Hindlimb muscle (tissue), 1 donor: ENCODE measurements at places on chromosomes 1 and 21. TPM values are rescaled to one million over a fixed set of nuclear protein-coding genes. Genes with fewer than 3 reads are reported as not detected.

Gene LHX4
- 1.6 TPM for polyA plus RNA-seq

Gene UBASH3A
- not detected for polyA plus RNA-seq

Gene RXRG
- polyA plus RNA-seq = 51.3 TPM

Gene CYP4A22
- 0.13 TPM for polyA plus RNA-seq

Gene CAMK2N1
- 5.9 TPM for polyA plus RNA-seq

Gene KRTAP12-2
- polyA plus RNA-seq = not detected

Gene DPM3
- 25.1 TPM for polyA plus RNA-seq

Gene S100A5
- not detected for polyA plus RNA-seq

Gene RPL11
- polyA plus RNA-seq = 2,860 TPM

Gene NECTIN4
- polyA plus RNA-seq = 0.43 TPM

Gene TRAPPC3
- polyA plus RNA-seq = 30.3 TPM

Gene HRNR
- polyA plus RNA-seq = 0.09 TPM

- no peak for DNase-seq
Measured at GRCh38 chr1:233675446-233675845, 61.5 kb downstream of the KCNK1 start.

GRCh38 chr1:41618066-41618825, 133.8 kb upstream of the EDN2 start:
- peak; percentile 15 for DNase-seq

GRCh38 chr1:155110381-155110780, 17.3 kb upstream of the EFNA1 start:
- no peak for DNase-seq

DNA sequence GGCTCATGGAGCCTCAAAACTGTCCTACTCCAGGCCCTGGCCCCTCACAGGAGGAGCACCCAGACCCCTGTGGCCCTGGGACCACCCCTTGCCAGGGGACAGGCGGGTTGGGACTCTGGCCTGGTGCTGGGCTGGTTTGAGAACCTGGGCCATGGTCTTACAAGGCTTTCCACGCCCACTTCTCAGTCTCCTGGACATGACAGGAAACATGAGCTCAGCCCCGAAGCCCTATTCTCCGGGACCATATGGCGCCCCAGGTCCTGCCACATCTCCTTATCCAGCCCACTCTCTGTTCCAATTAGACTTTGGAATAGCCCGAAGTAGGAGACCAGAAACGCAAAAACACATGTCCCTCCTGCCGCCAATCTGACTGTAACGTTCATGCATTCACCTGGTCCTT, 47.9 kb downstream of the KCNAB2 start:
- DNase-seq = no peak

- DNase-seq = no peak
Measured at GRCh38 chr1:82515650-82516049, 714.9 kb downstream of the ADGRL2 start.

DNA sequence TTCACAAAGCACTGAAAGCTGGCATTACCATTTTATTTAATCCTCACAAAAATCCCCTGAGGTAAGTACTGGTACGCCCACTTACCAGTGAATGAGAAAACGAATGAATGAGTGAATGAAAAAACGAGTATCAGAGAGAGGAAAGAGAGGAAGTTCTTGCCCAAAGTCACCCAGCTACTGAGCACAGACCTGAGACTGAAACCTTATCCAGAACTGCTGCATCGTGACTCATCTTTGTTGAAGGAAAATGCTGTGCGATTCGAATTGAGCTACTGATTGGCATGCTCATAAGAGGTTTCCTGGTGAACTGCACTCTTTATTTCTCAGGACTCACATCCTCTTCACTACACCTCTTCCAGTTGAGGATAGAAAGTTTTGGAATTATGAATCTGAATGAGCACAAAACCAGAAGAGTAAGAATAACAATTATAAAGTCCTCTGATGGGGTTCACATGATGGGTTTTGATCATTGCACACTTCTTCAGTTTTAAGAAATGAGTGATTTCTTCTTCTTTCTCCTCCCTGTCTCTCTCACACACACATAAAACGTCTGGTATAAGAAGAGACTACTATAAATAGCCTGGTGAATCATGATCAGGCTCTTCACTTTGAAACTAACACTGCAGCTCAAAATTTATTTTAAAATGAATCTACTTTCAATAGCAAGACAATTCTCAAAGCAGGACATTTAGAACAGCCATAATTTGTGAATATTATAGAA, 32.1 kb downstream of the IL12RB2 start:
- DNase-seq = peak; percentile 6

- no peak for DNase-seq
Measured at GRCh38 chr1:113770031-113770430, 10.7 kb upstream of the PHTF1 start.

DNA sequence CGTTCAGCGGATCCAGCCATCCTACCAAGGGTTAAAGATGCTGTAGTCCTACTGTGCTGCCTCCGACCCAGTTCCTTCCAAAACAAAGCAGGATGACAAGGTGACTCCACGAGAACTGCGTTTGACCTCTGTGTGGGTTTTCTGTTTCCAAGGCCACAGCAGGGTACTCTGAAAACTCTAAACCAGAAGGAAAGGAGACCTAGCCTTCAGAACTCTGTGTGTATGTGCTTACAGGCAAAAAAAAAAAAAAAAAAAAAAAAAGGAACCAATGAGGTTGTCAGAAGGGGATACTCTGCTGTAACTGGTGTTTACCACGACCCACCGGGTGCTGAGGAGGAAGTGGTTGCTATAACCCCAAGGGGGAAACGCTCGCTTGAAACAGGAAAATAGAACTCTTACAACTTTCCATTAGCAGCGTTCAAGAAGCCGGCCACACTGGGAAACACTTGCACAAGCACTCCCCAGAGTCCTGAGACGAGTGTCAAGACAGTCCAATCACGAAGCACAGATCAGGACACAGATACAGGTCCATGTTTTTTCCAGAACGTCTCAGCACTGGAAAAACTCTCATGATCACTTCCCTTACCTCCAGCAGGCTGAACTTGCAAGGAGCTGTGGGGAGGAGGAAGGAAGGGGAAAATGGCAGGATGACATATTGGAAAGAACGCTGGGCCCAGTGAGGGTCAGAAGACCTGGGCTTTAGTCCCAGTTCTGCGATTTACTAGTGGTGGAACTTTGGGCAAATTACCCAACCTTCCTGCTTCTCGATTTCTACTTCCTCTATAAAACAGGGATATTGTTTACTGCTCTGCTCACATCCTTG, 64.0 kb downstream of the ITPKB start:
- DNase-seq = no peak

DNA sequence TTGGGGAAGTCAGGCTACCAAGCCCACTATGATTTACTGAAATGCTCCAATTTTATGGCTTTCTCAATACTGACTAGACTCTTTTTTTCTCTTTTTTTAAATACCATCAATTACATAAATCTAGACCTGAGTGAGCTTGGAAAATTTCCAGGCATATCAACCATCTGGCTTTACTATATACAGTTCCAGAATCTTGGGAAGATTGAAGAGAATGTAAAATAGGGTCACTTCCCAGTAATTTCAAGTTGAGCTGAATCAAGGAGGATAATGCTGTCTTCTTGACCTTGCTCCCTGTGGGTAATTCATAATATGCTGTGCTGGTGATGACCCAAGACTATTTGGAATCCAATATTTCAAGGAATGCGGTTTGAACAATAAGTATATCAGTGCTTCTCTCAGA, 108.1 kb downstream of the MAP3K21 start:
- DNase-seq = no peak

GRCh38 chr1:60916199-60916598, 166.2 kb upstream of the NFIA start:
- no peak for DNase-seq

- DNase-seq = no peak
Measured at GRCh38 chr1:90341516-90341915, 346.6 kb downstream of the ZNF326 start.

DNA sequence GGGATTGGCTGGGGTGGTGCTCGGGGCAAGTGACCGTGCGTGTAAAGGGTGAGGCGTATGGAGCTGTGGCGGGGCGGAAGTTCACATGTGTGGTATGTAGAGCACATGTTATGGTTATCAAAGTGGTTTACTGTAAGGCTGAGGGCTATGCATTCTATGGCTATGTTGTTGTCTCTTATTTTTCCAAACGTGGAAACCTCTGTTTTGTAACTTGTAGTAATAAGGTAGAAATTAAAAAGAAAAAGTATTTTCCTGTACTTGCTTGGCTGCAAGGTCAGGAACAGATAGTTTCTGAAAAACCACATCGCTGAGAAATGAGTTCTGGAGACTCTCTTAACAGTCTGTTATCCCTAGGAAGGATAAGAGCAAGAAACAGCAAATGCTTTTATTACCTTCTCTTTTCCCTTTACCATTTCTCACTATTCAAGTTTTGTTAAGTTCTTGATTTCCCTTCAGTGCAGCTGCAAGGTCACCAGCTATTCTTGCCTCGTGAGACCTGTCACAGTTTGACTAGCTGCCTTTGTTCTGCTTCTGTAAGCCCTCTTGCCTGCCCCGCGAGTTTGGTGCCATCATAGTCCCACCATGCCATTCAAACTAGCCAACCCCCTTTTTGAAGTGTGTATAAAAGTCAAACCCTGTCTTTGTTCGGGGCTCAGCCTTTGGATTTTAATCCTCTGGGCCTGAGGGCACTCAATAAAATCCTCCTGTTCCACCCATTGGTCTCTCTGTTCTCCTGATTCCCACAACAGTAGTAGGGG, 9.5 kb downstream of the RNU1-2 start:
- no peak for DNase-seq

DNA sequence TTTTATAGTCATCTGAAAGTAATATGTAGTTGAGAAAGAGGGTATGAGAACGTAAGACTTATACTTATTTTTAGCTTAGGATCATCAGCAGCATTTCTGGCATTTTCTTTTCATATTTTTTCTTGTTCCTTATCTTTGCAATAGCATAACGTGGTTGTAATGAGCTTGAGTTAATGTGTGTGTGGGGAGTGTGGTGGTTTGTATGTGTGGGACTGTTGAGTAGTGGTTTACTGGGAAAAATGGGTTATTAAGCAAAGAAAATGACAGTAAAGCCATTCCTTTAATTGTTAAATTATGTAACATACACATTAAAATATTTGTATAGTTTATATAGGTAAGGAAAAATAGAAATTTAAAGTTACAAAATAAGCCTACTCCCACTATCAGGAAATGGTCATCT, 15.2 kb downstream of the PIP5K1A start:
- no peak for DNase-seq

DNA sequence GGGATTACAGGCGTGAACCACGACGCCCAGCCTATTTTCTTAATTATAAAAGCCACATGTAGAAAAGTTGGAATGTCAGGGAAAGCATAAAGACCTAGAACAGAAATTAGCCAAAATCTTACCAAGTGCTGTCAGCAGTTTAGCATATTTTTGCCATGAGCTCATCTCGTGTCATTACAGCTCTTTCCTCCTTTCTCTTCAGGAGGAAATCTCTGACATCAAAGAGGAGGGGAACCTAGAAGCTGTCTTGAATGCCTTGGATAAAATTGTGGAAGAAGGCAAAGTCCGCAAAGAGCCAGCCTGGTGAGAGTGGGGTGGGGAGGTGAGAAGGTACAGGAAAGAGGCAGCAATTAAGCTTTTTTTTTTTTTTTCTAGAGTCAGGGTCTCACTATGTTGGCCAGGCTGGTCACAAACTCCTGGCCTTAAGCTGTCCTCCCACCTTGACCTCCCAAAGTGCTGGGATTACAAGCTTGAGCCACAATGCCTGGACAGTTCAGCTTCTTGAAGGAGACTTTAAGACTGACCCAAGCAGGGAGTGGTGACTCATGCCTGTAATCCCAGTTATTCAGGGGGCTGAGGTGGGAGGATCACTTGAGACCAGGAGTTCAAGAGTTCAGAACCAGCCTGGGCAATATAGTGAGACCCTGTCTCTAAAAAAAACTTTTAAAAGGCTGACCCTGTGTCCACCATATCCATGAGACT, 8.4 kb upstream of the BGLAP start:
- no peak for DNase-seq

DNA sequence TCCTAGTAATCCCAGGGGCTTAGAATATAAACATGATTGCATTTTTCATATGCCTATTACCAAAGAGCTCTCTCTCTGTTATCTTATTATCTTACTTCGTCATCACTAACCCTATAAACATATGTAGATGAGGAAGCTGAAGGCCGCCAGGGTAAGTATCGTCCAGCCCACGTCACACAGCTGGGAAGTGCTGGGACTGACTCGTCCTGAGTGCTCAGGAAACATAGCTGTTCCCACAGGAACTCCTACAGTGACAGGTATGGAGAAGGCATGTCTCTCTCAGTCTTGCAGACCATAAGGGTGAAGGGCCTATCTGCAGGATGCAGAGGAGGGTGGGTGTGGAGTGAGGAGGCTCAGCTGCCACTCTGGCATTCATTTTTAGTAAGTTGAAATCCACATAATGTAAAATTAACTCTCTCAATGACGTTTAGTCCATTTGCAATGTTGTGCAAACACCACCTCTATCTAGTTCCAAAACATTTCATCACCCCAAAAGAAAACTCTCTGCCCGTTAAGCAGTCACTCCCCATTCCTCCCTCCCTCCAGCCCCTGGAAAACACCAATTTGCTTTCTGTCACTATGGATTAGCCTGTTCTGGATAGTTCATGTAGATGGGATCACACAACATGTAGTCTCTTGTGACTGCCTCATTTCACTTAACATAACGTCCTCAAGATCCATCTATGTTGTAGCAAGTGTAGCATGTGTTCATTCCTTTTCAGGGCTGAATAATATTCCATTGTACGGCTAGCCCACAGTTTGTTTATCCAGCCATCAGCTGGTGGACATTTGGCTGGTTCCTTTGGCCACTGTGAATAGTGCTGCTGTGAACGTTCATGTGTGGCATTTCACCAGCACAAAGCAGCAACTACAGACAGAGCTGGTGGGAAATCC, 68.3 kb downstream of the TCP10L start:
- no peak for DNase-seq

DNA sequence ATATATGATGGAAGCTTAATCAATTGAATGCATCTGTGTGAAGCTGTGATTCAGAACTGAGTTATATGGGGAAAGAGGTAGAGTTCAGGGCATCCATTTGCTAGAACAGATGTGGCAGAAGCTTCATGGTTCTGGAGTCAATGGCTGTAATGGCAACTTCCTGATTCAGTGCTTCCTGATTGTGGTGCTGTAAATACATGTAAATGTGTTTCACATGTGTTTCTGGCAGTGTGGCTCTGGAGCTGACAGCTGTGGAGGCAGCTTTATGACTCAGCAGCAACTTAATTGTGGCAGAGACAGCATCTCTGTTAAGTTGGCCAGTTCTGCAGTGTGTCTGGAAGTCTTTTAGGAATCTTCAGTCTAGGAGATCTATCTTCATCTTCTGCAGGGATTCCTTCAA, 226.6 kb upstream of the ZRANB2 start:
- DNase-seq = peak; percentile 37

- DNase-seq = no peak
Measured at GRCh38 chr1:11238311-11238710, 24.0 kb downstream of the MTOR start.

DNA sequence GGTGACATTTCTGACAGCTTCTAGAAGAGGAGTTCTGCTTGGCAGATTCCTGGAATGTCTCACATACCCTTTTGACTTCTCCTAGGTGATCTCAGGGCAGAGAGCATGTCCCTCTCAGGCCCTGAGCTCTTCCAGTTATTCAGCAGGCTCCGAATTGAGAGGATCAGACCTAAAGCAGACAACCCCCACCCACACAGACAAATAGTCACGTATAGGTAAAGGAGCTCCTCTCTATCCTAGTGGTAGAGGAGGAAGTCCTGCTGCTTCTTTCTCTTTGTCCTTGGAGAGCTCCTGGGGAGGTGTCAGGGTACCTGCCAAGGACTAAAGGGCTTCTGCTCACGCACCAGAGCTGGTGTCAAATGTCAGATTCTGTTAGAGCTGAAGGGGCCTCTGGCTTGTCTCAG, 128.1 kb downstream of the IER5 start:
- no peak for DNase-seq
